Testis (tissue), 5 donors: ENCODE measurements at places on chromosomes 3 and 15. TPM values are rescaled to one million over a fixed set of nuclear protein-coding genes. Genes with fewer than 3 reads are reported as not detected.

- DNase-seq = no peak
Observed at GRCh38 chr15:62931650-62932049, 110.9 kb upstream of the TPM1 start.

DNA sequence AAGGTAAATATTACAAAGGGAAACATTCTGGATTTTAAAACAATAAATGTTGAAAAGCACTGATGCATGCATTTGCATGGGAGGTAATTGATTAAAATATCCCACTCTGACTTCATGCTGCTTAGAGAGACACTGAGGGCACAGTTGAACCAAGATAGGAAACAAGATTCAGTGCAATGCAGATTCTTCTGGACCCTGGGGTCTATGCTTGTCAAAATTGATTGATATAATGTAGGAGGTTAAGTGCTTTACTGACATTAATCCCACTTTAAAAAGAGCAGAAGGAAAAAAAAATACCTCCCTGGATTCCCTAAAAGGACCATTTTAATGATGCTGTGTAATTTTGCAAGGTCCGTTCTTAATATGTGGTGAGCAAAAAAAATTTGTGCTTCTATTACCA, 454.2 kb downstream of the GABRB3 start:
- no peak for DNase-seq

DNA sequence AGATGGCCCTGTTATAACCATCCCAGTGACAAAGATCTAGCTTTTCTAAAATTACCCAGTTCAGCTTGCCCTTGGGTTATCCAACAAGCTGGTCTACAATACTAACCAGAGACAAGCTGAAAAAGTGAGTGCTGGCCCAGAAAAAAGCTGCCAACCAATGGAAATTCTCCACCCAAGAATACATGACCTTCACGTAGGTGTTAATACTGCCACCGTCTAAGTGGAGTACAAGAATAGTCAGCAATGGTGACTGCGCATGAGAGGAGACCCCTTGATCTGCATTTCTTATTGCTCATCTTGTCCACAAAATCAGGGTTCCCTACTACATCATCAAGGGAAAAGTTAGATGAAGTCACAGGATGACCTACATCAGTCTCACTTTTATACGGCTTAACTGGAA, 15.8 kb upstream of the PLCH1 start:
- no peak for DNase-seq

DNA sequence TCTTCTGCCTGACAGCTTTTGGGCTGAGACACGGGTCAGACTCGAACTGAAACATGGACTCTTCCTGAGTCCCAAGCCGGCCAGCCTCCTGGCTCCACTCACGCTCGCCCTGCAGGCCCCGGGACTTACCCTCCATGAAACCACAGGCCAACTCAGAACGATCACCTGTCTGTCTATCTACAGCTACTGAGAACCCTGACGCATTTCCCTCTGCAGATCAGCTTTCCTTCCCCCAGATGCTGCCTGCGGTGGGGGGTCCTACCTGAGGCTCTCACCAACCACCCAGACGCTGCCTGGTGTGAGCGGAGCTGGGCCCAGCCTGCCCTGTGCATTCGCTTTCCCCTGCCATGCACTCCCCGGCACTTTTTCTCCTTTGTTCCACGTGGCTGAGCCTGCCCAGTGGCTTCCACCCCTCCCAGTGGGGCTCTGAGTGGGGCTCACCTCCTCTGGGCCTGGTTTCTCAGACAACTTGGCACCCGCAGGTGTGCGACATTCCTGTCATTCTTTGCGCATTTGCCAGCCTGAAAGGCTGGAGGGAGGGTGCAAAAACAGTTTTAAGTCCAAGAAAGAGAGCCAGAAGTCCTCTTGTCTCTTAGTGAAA, 60.2 kb downstream of the PLXNA1 start:
- no peak for DNase-seq

LRRC2 gene
- total RNA-seq = 0.99 TPM

SKOR1 gene
- 1.1 TPM for total RNA-seq

- DNase-seq = peak; percentile 23
Observed at GRCh38 chr3:12180218-12180617, 21.5 kb upstream of the TIMP4 start.

DNA sequence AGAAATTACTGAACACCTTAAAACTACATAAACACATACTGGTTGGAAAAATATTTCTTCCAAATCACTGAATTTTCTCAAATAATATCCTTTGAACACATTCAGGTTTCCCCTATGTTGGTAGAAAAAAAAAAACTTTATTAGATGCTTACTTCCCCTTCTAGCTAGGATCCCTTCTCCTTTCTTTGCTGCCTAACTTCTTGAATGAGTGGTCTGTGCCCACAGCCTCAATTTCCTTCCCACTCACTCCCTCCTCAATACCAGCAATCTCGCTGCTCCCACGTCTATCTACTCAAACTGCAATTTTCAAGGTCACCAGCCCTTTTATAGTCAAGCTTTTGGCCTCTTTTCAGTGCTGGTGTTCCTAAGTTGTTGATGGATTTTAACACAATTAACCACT, 8.3 kb downstream of the CD200R1 start:
- peak; percentile 45 for DNase-seq

GRCh38 chr3:182364723-182365650, 428.3 kb upstream of the ATP11B start:
- peak; percentile 21 for DNase-seq

DNA sequence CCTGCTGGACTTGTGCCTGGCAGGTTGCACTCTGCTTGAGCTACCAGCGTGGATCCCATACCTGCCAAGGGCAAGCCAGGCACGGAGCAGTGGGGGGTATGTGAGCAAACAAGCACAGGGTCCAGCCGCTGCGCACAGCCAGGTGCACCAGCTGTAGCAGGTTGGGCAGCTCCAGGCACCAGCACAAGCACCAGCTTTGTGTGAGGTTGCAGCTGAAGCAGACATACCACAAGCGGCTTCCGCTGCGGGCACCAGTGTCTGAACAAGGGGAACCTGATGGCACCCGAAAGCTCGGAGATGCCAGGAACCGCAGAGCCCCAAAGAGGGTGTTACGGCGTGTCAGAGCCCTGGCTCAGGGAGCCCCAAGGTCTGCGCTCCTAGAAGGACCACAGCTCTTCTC, 472.7 kb upstream of the ARL6 start:
- no peak for DNase-seq

AP3B2 gene
- total RNA-seq = 15.5 TPM

- no peak for DNase-seq
Observed at GRCh38 chr15:41291065-41291631, 41.2 kb downstream of the OIP5 start.

EPHA6 gene
- 21.2 TPM for total RNA-seq

XPC gene
- total RNA-seq = 48.7 TPM

DNA sequence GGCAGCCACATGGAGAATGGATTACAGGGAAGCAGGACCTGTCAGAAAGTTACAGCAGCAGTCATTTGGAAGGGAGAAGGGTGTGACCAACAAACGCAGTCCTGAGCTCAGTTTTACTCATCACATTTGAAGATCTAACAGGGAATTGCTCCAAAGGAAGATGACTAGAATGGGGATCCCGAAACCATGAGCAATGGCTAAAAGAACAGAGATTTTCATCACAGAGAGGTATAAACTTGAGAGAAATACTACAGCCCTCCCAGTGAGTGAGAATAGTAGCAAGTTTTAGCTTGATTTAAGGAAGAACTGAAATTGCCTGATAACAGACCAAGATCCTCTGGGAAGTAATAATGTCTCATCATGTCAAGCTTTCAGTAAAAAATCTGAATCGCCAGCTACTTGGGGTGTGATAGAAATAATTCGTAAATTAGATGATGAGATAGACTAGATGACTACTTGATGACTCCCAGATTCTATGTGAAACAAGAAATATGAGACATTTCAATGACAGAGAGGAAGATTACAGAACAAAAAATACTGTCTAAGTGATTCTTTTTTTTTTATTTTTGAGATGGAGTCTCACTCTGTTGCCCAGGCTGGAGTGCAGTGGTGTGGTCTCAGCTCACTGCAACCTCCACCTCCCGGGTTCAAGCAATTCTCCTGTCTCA, 16.9 kb downstream of the CD47 start:
- no peak for DNase-seq
